ENCODE measurements at places on chromosomes 6 and 20.

DNA sequence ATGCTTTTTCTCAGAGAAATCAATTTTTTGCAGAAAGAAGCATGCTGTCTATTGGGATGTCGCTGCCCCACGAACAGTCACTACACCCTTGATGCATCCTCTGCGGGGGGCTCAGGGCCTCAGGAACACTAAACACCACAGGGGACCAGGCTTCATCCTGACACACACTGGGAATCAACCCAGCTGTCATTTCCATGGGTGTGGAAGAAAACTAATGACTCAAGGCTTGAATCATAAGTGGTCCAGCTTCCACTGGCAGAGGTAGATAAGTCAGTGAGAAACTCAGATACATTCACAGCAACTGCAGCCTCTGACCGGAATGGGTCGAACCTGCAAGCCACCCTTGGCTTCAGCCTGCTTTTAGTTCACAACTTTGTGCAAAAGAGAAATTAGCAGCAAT, 81.3 kb upstream of the SPTLC3 start:
- no peak for DNase-seq

DNA sequence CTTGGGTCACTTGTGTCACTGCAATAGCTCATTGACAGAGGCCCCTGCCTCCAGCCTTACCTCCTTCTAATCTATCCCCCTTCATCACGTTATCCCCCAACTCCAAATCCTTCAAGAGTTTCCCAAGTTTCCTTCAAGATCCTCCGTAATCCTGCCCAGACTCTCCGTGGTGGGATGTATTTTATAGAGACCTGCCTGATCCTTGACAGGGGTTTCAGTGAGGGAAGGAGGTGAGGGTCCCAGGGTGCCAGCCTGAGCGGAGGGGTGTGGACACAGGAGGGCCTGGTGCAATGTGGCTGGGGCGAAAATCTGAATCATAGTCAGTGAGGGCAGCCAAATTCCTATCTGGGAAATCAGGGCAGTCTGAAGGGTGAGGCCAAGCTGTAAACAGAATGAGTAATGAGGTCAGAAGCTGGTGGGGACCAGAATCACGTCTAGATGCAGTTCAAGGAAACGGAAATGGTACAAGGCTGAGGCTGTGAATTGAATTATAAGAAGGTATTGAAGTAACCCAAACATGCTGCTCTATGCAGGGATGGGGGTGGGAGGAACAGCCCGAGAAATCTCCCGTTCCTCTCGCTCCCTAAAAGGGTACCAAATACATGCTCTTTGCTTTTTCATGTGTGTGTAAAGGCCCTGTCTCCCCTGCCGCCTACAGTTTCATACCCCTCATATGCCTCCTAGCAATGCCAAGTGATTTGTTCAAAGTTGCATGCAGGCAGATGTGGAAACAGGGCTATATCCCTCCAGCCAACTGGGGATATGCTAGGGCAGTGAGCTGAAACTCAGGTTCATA, 35.4 kb upstream of the PIM1 start:
- no peak for DNase-seq

GRCh38 chr6:167298127-167298526, 7.0 kb downstream of the UNC93A start:
- no peak for DNase-seq

DNA sequence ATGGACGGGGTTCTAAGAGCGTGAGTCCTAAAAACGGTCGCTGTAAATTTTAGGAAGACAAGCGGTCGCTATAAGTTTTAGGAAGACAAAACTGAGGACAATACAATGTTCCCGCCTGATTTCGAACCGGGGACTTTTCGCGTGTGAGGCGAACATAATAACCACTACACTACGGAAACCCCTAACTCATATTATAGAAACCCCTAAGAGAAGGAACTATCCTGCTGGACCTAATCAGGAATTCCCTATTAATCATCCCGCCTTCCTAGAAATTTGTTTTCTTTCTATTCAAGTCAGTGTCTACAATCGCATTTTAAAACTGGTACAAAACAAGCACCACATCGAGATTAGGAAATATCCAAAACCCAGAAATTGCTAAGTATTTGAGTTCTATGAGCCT, 183.8 kb downstream of the OR2B2 start:
- DNase-seq, result no peak

DNA sequence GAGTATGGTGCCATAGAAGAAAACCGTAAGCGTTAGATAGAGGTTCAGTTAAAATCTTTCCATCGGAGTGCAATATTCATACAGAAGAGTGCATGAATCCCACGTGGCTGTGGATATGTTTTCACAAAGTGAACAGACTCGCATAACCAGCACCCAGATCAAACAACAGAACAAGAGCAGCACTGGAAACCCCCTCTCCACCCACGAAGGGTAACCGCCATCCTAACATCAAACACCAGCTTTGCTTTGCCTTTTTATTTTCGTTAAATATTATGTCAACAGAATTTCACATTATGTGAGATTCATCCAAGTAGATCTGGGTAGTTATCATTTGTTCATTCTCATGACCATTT, 4.7 kb downstream of the GTSF1L start:
- DNase-seq, result no peak

DNA sequence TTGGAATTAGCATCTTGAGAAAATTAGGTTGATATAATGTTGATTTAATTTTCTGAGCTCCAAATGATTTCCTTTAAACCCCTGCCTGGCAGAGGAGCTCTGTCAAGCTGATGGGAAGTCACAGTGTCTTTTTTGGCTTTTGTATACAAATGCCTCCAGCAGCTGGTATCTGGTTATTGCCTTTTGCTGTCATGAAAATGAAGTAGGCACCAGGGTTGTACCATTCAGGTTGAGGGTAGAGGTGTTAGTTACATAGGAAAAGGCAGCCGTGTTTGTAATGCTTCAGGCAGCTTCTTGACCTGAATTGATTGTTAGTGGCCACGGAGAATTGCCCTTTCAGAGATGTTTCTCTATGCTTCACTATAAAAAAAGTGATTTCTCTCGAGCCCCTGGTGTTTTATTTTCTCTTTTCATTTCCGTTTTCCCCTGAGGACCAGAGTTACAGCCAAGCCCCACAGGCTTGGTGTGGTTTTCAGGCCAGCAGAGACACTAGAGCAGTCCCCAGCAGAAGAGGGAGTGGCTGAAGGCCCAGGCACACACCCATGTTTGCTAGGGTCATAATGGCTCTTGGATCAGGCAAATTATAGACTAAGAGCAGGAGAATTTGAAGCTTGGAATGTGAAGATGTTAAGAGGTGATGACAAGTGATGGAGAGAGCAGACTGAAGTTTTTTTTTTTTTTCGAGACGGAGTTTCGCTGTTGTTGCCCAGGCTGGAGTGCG, 21.6 kb downstream of the CMTR1 start:
- DNase-seq, result no peak

DNA sequence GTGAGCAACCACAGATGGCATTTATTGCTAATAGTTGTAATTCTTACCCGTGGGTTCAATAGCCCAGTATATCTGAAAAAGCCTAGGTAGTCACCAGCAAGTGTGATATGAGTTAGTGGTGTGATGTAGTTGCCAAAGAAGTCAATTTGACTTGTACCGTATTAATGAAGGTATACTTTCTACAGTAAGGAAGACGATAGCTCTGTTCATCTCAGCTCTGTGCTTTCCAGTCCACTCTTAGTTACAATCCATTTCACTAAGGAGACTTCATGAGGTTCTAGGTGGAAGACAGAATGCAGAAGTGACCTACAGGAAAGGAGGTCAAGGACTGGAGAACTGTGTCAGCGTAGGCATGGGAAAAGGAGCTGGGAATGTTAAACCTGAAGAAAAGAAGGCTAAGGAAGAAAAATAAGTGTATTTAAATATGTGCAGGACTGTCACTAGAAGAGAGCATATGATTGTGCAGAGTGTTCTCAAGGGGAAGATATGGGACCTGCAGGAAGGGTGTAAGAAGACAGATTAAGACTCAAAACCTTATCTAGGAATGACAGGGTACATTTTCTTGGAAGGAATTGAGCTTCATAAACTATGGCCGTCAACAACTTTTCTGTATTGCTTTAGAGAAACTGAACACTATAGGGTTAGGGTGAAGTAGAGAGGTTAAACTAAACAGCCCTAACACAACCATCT, 116.9 kb upstream of the SCGN start:
- no peak for DNase-seq

DNA sequence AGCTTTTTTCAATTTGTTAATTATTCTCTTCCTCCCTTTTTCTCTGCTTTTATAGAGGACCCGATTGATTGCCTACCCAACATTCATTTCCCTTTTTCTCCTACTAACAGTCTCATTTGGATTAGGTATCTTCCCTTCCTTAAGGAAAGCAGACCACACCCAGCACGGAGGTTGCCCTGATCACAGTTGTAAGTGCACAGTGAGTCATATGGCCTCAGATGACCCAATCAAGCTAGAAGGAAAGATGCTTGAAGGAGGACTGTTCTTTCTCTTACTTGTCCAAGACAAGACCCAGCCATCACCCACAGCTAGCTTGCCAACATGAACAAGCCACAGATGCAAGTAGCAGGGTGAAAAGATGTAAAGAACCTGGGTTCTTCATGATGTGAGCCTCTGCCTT, 518.6 kb downstream of the PKHD1 start:
- DNase-seq, result no peak

DNA sequence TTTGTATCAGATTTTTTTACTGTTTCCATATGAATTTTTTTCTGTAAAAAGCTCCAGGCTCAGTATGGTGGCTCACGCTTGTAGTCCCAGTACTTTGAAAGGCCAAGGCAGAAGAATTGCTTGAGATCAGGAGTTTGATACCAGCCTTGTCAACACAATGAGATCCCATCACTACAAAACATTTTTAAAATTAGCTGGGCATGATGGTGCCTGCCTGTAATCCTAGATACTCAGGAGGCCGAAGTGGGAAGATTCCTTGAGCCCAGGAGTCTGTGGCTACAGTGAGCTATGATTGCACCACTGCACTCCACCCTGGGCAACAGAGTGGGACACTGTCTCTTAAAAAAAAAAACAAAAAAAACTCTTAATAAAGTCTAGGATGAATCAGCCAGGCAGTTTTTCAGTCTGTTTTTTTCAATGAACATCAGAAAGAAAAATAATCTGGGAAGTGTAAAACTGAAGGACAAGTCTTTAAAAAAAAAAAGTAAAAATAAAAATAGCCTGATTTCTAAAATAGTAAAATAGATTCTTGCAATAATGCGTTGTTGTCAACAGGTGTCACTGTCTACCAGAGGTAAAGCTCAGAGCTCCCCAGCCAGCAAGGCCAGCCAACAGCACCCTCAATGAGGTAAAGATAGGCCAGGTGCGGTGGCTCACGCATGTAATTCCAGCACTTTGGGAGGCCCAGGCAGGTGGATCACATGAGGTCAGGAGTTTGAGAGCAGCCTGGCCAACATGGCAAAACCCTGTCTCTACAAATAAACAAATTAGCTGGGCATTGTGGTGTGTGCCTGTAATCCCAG, 9.3 kb upstream of the ATG5 start:
- DNase-seq, result peak; percentile 19

DNA sequence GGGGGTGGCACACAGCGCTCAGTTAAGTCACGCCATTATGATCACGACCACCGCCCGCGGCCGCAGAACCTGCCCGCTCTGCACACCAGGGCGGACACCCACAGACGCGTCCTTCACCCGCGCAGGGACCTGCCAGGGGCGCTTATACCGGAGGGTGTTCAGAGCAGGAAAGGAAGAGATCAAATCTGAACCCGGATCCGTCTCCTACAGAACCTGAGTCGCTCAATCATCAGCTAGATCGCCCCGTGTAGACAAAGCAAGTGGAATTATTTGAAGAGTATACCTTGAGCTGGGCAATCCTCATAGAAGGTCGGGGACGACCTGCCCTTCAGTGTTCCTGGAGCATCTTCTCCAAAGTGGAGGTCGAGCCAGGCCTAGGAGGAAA, 14.4 kb upstream of the ZNF217 start:
- no peak for DNase-seq

DNA sequence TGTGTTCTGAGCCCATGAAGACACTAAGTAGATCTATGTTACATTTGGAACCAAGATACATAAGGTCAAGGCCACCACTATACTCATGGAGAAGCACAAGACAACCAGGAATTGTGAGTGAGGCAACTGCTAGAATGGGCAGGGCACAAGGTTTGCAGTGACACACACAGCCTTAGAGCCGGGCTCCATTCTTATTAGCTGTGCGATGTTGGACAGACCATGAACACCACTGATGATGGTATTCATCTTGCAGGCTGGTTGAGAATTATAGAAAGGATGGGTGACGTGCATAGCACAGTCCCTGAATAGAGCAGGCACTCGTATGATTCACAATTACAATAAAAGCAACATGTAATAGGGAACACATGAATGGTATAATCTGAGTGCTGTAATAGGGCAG, 172.4 kb downstream of the GJA10 start:
- DNase-seq, result no peak

DNA sequence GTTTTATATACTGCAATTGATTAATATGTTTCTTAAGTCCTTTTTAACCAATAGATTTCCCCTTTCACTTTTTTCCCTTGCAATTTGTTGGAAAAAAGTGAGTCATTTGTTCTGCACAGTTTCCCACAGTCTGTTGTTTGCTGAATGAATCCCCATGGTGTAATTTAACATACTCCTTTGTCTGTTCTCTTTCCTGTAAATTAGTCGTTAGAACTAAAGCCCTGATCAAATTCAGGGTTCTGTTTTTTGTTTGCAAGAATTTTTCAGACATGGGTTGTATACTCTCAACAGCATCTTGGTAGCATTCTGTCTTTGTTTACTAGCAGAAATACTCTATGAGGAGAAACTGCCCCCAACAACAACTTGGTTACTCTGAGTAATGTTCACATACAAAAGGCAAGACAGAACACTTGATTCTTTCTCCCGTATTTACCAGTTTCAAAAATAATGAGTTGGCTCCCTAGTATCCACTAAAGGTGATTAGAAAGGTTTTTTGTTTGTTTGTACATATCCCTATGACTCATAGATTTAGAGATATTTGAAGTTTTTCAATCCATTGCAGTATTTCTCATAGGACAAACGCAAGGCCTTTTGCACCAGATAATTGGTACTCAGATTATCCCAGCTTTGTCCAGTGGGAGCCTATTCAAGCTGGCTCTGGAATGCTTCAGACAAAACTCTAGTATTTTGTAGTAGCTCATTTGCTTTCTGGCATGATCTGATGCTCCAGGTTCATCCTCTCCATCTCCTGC, 16.5 kb downstream of the BLOC1S5 start:
- DNase-seq, result no peak

GRCh38 chr6:137892271-137892708, 25.2 kb downstream of the TNFAIP3 start:
- DNase-seq, result no peak

DNA sequence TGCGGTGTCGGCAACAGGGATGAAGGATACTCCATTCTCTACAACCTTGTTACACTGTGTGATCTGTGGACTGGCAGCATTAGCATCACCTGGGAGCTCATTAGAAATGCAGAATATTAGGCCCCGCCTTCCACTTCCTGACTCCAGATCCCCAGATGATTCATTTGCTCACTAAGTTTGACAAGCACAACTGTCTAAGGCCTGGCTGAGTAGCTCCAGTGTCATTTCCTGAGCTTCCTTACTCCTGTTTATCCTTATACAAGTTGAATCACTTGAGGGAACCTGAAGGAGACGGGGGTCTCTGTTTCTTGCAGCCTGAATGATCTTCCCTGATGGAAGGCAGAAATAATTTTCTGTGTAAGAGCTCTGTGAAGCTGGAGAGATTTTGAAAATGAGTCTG, 32.7 kb upstream of the PROKR2 start:
- no peak for DNase-seq

Data from stimulated activated CD4-positive, alpha-beta T cell treated with anti-CD3 and anti-CD28 coated beads, Interleukin-15, amount 100 ng/mL, for 48 hours (primary cell).